ENCODE measurements at places on chromosomes 1 and 21. TPM values are rescaled to one million over a fixed set of nuclear protein-coding genes. Genes with fewer than 3 reads are reported as not detected.

DNA sequence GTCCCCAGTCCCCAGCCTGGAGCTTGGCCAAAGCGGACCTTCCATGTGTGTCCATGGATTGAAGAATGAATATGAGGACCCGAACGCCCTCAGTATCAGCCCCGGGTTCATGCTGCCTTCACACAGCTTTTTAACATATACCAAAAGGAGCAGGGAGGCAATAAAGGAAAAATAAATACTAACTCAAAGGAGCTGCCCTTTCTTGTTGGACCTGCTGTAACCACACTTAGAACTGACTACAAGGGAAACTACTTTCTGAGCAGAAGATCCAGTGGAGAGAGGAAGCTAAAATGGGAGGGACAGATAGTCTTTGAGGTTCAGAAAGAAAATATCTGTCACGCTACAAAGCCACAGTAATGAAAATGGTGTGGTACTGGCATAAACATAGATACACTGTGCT, 48.6 kb downstream of the CNN3 start:
- H3K36me3 ChIP-seq = no peaks in the 10 kb centered on the region
- no peak for DNase-seq
- H3K27ac ChIP-seq = no peak overlapping the region
- H3K27me3 ChIP-seq = no peaks in the 10 kb centered on the region

- H3K27ac ChIP-seq = peak overlapping the region; percentile 100
- H3K4me3 ChIP-seq = peak overlapping the region; percentile 12
- no peaks in the 10 kb centered on the region for H3K27me3 ChIP-seq
- H3K36me3 ChIP-seq = no peaks in the 10 kb centered on the region
- peak; percentile 93 for DNase-seq
Observed at GRCh38 chr1:23196627-23197328, 20.5 kb downstream of the HTR1D start.

GRCh38 chr1:59025898-59026426, 242.1 kb upstream of the JUN start:
- peak; percentile 41 for DNase-seq
- peaks cover 37% of the 10 kb centered on the region for H3K4me1 ChIP-seq
- no peaks in the 10 kb centered on the region for H3K27me3 ChIP-seq
- no peak overlapping the region for H3K4me3 ChIP-seq
- peak overlapping the region; percentile 69 for H3K27ac ChIP-seq

DNA sequence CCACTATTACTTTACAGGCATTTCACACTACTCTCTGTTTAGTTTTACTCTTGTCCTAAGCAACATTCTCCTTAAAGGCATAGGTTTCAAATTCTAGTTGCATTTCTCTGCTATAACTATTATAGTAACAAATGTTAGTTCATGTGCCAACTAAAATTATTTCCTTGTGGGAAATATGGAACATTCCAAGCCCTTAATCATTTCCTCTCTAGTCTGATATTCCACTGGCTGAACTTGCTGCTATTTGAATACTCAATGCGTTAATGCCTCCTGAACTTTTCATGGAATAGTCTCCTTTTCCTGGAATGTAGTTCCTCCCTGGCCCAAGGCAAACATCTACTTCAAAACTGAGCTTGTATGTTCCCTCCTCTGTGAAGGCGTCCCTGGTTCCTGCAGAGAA, 19.3 kb upstream of the TBX19 start:
- H3K4me1 ChIP-seq = peaks cover 16% of the 10 kb centered on the region
- no peaks in the 10 kb centered on the region for H3K36me3 ChIP-seq
- H3K27me3 ChIP-seq = no peaks in the 10 kb centered on the region
- H3K27ac ChIP-seq = peak overlapping the region; percentile 38

- no peaks in the 10 kb centered on the region for H3K36me3 ChIP-seq
- H3K27me3 ChIP-seq = no peaks in the 10 kb centered on the region
- no peak for DNase-seq
- H3K27ac ChIP-seq = no peak overlapping the region
Observed at GRCh38 chr1:62516600-62516999, 79.8 kb downstream of the USP1 start.

GRCh38 chr1:213325482-213325881, 274.4 kb downstream of the RPS6KC1 start:
- no peak overlapping the region for H3K27ac ChIP-seq
- no peak overlapping the region for H3K4me3 ChIP-seq
- no peak for DNase-seq

DNA sequence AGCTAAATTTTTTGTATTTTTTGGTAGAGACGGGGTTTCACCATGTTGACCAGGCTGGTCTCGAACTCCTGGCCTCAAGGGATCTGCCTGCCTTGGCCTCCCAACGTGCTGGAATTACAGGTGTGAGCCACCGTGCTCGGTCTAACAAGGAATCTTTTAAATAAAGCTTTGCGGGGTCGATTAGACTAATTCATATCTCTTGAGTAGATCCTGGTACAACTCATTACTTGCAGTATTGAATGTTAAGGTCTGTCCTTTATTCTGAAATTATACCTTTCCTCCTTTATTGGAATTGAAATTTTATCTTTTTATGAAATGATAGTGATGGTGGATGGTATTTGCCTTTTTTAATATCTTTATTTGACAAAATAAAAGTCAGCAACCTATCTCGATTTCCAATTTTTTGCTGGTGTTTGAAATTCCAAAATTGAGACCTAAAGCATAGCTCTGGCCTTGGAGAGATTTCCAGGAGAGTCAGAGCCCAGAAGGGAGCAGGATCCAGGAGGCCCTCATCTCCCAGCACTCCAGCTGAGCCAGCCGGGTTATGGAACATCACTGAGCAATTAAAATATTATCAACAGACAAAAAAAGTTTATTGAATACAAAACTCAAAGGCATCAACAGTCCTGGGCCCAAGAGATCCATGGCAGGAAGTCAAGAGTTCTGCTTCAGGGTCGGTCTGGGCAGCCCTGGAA, 4.7 kb downstream of the S100A2 start:
- H3K36me3 ChIP-seq = no peaks in the 10 kb centered on the region
- no peak overlapping the region for H3K4me3 ChIP-seq
- H3K27ac ChIP-seq = no peak overlapping the region
- H3K27me3 ChIP-seq = no peaks in the 10 kb centered on the region

DNA sequence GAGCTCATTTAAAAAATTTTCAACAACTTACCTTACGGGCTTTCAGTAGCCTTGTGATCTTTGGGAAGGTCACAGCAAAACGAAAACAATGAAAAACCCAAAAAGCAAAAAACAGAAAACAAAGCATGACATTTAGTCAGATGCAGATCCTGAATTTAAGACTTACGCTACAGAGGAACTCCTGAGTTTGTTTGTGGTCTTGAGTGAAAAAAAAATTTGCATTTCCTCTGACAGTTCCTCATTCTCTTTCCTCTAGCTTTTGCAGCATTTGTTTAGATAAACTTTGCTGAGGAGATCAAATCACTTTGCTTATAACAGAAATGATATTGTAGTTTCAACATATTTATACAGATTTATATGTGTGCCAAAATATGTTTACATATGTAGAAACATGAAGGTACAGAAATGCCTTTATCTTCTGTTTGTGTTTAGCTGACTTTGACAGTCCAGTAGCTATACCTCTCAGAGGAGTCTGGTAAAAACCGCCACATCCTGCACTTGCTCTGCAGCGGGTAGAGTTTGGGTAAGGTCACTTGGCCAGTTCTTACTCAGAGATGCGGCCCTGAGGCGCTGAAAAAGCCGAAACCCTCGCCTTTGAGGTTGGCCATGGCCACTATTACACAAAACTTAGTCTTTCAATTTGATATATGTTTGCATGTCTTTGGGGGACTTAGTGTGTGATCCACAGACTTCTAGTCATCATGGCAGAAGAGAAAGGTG, 142.5 kb downstream of the TNR start:
- DNase-seq = no peak
- H3K4me3 ChIP-seq = no peak overlapping the region
- H3K27me3 ChIP-seq = no peaks in the 10 kb centered on the region
- H3K27ac ChIP-seq = no peak overlapping the region
- H3K4me1 ChIP-seq = no peaks in the 10 kb centered on the region

DNA sequence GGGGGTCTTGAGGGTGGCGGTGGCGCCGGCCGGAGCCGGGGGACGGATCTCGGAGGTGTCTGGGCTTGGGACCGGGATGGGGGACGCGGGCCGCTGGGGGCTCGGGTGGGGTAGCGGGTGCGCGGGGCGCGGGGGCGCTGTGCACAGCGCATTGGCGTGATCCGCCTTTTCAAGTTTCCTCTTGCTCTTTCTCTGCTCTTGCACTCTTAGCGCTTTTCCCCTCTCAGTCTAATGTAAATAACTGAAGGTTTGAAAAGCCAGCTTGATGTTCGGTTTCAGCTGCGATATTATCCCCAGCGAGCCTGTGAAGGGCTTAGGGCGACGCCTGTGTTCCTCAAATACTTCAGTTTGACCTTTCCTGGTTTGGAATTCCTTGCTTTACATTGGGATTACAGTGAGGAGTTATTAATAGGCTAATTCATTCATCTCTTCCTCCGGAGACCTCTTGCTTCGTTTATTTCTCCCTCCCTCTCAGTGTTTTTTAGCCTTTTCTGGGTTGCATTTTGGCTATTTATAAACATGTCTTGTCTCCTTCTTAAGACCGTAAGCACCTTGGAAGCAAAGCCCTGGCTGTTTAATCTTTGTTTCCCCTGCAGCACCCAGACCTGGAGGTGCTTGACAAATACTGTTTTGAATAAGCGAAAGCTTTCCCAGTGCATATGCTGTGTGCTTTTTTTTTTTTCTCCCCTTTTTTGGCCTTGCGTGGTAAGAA, 693 bp downstream of the RAB4A start:
- H3K4me3 ChIP-seq = peak overlapping the region; percentile 81
- H3K4me1 ChIP-seq = peaks cover 28% of the 10 kb centered on the region
- no peaks in the 10 kb centered on the region for H3K36me3 ChIP-seq
- no peaks in the 10 kb centered on the region for H3K27me3 ChIP-seq
- DNase-seq = peak; percentile 87
- H3K27ac ChIP-seq = peak overlapping the region; percentile 20

- peaks cover 7% of the 10 kb centered on the region for H3K4me1 ChIP-seq
- DNase-seq = no peak
- no peak overlapping the region for H3K27ac ChIP-seq
- no peaks in the 10 kb centered on the region for H3K27me3 ChIP-seq
- H3K36me3 ChIP-seq = no peaks in the 10 kb centered on the region
Observed at GRCh38 chr1:185487936-185488335, 170.9 kb upstream of the IVNS1ABP start.

DNA sequence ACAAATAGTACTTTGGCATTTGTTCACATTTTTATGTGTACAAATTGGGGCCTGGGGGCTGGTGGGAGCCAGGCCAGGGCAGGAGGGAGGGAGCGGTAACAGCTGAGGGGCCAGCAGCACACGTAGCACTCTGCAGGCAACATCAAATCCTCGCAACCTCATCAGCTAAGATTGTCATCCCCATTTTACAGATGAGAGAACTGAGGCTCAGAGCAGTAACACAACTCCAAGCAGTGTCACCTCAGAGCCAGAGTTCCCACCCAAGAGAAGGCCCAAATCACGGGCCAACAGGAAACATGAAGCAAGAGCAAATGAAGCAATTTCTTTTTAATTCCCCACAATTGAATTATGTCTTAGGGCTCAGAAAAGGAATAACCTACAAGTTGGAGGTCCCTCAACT, 14.1 kb downstream of the IFFO2 start:
- H3K4me1 ChIP-seq = peaks cover 34% of the 10 kb centered on the region
- H3K36me3 ChIP-seq = peaks cover 5% of the 10 kb centered on the region
- H3K27ac ChIP-seq = peak overlapping the region; percentile 89
- no peak overlapping the region for H3K4me3 ChIP-seq
- no peak for DNase-seq
- H3K27me3 ChIP-seq = no peaks in the 10 kb centered on the region

GRCh38 chr1:216047811-216048572, 375.3 kb downstream of the USH2A start:
- no peaks in the 10 kb centered on the region for H3K27me3 ChIP-seq
- no peak overlapping the region for H3K27ac ChIP-seq
- H3K36me3 ChIP-seq = no peaks in the 10 kb centered on the region
- peak; percentile 25 for DNase-seq
- H3K4me1 ChIP-seq = peaks cover 8% of the 10 kb centered on the region
- no peak overlapping the region for H3K4me3 ChIP-seq

GRCh38 chr21:41660748-41661147, 106.1 kb downstream of the RIPK4 start:
- H3K4me3 ChIP-seq = no peak overlapping the region
- H3K4me1 ChIP-seq = peaks cover 26% of the 10 kb centered on the region
- H3K27me3 ChIP-seq = no peaks in the 10 kb centered on the region
- DNase-seq = peak; percentile 39
- H3K27ac ChIP-seq = no peak overlapping the region

GRCh38 chr1:168637350-168637991, 61.1 kb downstream of the XCL1 start:
- peak overlapping the region; percentile 69 for H3K27ac ChIP-seq
- no peak for DNase-seq
- H3K4me1 ChIP-seq = peaks cover 12% of the 10 kb centered on the region
- no peaks in the 10 kb centered on the region for H3K36me3 ChIP-seq
- peaks cover 3% of the 10 kb centered on the region for H3K27me3 ChIP-seq

DNA sequence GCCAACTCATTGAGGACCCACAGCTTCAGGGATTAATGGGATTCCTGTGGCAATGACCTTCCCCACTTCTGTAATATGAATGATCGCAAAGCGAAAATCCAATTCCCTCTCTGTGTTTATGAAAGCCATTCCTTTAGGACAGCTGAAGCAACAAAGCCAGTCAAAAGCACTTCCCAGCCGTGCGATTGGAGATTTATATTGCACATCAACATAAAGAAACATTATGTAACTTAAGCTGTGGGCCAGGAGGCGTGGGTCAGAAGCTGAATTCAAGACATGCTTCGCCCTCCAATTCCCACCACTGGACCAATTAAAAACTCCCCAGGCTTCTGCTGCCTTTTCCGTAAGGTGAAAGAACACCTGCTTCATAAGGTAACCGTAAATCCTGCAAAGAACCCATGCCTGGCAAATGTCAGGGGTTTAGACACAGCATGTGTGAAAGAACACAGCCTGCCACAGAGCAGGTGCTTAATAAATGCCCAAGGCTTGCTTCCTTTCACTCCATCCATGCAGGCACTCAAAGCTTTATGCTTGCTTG, 138.9 kb upstream of the SOD1 start:
- H3K27ac ChIP-seq = no peak overlapping the region
- H3K4me1 ChIP-seq = no peaks in the 10 kb centered on the region
- H3K27me3 ChIP-seq = peaks cover 2% of the 10 kb centered on the region
- DNase-seq = peak; percentile 31

The IL10 gene
- not detected for total RNA-seq

The FCRL2 gene
- total RNA-seq = not detected

The TSPEAR gene
- total RNA-seq = not detected

The CLCA4 gene
- not detected for total RNA-seq

The RNU1-4 gene
- total RNA-seq = under 0.01 TPM

The TAL1 gene
- total RNA-seq = not detected

The CSDE1 gene
- total RNA-seq = 599 TPM

The SPRR5 gene
- not detected for total RNA-seq

The NCF2 gene
- total RNA-seq = 2.2 TPM

The PALMD gene
- 5.6 TPM for total RNA-seq

The SPATA46 gene
- not detected for total RNA-seq

The CELA3B gene
- total RNA-seq = not detected
